Fibroblast of pulmonary artery (primary cell): ENCODE measurements at places on chromosomes 13 and 19.

DNA sequence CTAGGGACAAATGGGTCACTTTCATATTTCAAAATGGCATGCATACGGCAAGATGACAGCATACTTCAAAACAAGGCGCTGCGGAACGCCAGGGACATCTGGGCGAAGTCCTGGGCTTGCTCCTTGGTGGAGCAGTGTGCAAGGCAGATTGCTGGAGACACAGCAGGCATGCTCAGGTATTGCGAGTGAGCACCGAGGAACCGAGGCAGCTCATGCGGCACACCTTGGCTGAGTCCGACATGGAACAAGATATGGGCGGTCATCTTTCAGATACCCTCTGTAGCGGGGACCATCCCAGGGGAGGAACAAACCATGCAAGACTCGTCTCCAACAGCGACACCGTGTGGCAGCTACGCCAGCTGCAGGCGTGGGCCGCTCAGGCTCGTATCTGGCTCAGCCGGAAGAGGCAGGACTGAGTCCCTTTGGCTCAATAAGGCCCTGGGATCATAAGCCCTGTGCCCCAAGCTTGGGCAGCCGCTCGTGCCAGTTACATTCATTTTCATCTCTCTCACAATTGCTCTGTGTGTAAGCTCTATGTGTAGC, 112.4 kb downstream of the NUFIP1 start:
- no peak for DNase-seq

GRCh38 chr19:17205237-17206140, 9.7 kb upstream of the USE1 start:
- DNase-seq, result peak; percentile 75

DNA sequence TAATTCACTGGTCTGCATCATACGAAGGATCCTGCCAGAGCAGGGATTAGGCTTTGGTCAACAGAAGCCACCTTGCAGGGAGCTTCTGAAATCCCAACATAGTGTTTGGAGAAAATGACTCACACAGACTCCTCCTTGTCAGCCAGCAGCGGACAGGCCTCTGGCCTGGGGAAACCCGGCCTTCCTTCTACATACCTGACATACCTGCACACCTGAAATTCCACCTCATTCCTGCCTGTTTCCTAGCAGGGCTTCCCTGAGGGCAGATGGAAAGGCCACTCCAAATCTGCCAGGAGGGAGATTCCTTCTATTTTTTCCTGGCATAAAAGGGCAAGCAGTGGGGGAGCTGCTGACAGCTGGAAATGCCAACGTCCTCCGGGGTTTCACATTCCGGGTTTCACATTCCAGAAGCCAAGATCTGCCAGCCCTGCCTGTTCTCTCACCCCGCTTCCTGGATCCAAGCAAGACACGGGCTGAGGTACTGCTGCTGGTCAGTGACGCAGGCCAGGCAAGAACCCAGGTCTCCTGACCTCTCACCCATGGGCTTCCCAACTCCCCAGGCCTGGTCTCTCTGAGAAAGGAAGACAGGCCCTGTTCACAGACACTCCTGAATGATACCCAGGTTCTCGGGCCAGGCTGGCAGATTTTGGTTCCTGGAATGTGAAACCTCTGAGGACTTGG, 18.2 kb upstream of the IGFL1 start:
- DNase-seq, result peak; percentile 46

DNA sequence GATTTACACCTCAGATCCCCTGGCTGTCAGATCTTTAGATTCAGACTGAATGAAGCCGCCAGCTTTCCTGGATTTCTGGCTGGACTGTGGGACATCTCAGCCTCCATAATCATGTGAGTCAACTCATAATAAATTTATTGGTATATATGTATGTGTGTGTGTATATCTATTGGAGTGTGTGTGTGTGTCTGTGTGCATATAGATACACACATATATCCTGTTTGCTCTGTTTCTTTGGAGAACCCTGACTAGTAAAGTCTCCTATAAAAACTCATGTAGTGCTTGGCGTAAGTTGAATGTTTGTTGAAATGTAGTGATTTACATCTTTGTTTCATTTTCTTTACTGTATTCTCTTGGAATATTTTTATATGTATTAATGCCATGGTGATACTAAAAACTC, 499.5 kb upstream of the KLF12 start:
- no peak for DNase-seq

DNA sequence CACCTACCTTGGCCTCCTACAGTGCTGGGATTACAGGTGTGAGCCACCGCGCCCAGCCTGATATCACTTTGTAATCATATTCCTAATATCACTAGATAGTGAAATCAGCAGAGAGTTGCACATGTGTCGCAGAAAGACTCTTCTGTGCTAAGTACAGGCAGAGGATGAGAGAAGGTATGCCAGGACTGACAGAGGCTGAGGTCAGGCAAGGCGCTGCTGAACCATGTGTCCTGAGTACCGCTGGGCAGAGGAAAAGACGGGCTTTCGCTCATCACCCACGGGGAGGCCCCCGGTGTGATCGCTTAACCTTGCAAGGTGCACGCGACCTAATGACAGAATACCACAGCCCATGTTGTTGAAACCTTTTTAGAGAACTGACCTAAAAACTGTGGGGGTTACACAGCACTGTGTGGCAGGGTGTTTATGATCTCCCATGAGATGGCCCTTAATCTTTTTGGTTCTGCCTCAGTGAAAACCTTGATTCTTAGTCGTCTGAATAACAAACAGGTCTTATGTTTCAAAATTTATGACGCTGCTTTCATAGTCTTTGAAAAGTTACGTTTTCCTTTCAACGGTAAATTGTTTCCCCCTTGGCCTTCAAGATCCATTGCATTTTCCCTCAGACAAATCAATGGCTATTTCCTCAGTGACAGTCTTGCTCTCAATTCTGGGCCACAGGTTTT, 12.2 kb downstream of the GJA3 start:
- DNase-seq, result no peak
